ENCODE measurements at places on chromosomes 12 and 14.

DNA sequence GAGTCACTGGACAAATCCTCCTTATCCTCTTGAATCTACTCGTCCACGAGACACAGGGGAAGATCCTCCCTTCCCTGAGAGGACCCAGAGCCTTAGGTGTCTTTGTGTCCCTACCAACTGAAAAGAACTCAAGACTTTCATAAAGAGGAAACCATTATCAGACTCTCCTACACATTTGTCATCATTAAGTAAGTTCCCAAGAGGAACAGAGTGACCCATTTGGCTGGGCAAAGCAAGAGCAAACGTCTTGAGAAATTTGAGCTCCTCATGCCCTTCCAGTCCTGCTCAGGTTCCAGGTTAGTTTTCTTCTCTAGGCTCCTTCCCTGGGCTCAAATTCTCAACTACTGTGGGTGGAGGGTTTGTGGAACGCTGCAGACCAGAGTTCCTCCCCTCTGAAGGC, 5.7 kb downstream of the MLF2 start:
- DNase-seq, result no peak

- no peak for DNase-seq
Measured at GRCh38 chr12:10260927-10261326, 46.7 kb upstream of the KLRD1 start.

DNA sequence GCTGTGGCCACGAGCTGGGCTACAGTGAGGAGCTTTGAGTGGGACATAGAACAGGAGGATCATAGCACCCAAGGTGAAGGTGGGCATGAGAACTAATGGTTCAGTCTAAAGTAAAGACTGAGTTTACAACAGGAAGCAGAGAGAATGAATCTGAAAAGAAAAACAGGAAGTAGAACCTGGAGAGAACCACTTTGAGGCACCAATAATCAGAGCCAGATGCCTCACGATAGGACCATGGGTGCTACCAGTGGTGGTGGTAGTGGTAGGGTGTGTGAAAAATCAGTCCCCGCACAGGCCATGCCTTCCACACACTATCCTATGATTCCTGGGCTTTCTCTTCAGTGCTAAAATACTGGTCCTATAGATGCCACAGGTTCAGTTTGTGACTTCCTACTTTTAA, 293.6 kb downstream of the AKAP6 start:
- no peak for DNase-seq

DNA sequence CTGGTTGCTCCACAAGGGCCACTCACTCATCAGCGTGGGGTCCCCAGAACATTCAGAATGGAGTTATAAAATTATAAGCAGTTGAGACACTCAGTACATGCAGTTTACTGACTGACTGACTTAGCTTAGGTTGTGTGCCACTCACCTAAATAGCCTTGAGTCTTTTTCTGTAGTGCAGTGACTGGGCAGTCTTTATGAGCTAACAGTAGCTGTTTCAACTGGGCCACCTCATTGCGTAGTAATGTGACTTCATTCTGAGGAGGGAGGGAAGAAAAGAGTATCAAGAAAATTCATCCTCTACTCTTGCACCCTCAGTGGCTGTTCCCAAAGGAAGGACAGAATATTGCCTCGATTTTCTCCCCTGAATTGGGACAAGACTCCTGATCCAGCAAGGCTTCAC, 15.8 kb upstream of the NPFF start:
- DNase-seq, result no peak

GRCh38 chr12:54420766-54421144, 1.7 kb upstream of the ITGA5 start:
- no peak for DNase-seq

- DNase-seq, result no peak
Measured at GRCh38 chr12:54566792-54567191, 17.4 kb downstream of the PDE1B start.
